ENCODE measurements at places on chromosomes 11 and 22.

DNA sequence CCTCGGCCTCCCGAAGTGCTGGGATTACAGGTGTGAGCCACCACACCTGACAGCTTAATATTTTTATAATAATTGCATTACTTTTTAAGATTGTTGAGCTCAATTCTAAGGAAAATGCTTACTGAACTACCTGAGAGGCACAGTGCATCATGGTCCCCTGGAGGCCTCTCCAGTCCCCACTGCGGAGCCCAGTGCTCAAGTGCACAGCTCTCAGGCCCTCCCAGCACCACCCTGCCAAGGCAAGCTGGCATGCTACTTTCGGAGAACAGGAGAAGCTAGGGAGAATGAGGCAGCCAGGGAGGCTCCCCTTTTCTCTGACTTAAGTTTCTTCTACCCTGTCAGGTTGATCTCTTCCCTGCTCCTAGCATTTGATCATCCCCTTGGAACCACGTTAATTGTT lies 64.2 kb upstream of the CECR2 start:
- DNase-seq: no peak

GRCh38 chr11:102640946-102641345 lies 15.8 kb upstream of the MMP20 start:
- no peak for DNase-seq

GRCh38 chr22:22180738-22181285 lies 63.8 kb upstream of the VPREB1 start:
- DNase-seq: no peak

DNA sequence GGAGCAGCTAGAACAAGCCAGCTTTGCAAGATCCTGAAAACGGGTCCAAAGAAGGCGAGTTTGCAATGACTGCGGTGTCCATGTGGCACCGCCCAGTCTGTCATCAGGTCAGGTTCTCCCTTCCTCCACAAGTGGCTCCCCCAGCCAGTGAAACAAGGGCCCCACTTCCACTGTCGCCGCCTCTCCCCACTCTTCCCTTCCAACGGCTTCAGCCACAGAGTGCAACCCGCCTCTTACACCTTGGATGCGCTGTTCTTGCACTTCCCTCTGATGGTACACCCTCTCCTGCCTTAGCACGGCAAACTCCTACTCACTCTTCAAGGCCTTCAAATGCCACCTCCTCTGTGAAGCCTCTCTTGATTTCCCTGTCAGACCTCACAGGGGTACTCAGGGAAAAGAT lies 10.8 kb upstream of the TCF20 start:
- DNase-seq: no peak

DNA sequence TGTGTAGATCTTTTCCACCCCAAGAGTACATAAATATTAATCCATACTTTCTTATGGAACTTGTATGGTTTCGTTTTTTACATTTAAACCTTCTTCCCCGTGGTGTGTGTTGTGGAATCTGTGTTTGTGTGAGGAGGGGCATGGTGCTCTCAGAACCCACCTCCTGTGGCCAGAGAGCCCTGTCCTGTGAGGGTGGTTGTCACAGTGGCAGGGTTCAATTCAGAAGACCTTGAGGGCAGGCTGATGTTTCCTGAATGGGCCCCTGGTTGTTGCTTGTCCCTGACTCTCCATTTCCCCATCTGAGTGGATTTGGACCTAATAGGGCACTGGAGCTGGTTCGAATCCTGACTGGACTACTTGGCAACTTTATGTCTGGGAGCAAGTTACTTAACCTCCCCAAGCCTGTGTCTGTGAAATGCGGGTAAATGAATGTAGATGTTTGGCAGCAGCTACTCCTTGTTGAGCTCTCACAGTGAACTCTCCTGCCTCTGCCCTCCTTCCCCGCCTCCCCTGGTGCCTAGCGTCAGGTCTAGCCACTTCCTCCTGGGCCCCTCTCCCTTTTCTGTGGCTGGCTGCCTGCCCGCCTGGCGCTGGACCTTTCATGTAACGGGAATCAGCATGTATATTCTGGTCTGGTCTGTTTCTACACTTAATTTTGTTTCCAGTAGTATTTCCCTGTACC lies 7.3 kb downstream of the NEAT1 start:
- DNase-seq: peak; percentile 72

DNA sequence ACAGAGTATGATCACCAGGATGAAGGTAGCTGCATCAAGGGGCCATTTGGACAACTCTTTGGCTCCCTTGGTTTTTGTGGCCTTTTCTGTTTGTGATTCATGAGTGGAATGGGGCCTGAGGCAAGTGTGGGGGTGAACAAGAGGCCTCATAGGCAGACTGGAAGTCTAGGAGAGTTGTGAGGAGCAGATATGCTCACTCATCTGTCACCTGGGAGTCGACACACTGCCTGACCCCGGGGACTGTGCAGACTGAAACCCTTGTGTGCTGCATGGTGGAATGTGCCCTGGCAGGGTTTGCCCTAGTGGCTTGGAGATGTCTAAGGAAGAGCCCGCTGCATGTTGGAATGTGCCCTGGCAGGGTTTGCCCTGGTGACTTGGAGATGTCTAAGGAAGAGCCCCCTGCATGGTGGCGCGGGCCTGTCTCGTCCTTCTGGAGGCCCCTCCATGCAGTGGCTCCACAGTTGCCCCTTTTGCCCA lies 60.0 kb downstream of the MED15 start:
- DNase-seq: no peak

DNA sequence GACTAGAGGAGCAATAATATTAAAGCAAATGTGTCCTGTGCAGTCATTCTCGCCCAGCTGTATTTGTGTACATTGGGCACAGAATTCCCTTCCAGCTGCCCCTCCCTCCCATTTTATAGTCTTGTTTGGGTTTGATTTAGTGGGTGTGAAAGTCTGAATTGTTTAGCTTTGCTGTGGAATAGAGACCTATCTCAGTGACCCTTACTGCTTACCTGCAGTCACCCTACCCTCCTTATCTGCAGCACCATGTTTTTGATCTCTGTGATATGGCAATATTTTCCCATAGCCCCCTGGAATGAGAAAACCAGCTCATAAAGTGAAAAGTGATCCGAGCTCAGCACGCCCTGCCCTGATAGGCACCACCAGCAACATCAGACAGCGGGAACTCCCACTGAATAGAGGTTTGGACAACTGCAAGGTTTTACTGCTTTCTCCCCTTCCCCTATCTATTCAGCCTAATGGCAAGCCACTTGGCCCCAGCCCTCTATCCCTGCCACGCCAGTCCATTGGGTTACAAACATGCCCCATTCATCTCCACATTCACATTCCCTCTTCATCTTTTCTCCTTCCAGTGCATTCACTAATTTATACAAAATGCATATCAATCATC lies 199.0 kb downstream of the ETS1 start:
- no peak for DNase-seq

GRCh38 chr22:45911601-45912271 lies 65.2 kb downstream of the WNT7B start:
- DNase-seq: no peak

DNA sequence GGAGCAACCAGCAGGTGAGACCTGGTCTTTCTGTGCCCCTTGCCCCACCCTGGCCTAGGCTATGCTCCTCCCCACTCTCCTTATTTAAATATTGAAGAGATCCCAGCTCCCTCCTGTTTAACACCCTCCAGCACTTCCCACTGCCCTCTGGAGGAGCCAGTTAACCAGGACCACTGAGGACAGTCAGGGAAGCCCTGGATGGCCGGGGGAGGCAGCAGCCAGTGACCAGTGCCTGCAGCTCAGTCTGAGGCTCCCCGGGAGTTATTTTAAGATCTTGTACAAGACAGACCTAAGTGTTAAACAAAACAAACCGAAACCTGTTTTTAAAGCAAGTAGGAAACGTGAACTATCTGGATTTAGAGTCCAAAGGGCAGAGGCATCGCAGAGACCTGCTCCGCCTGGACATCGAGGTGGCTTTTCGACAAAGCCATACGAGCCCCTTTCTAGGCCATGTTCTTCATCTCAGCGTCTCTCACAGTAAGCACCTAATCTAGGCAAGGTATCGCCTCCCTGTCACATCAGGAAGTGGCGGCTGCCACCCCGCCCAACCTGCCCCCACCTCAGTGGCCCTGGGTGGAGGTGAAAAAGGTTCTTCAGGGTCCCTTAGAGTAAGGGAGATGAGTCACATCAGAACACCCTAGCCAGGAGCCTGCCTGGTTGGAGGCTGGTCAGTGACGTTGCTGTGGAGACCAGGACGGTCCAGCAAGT lies 35.2 kb downstream of the TRMU start:
- DNase-seq: peak; percentile 67

GRCh38 chr11:131423688-131424087 lies 53.3 kb downstream of the NTM start:
- no peak for DNase-seq

DNA sequence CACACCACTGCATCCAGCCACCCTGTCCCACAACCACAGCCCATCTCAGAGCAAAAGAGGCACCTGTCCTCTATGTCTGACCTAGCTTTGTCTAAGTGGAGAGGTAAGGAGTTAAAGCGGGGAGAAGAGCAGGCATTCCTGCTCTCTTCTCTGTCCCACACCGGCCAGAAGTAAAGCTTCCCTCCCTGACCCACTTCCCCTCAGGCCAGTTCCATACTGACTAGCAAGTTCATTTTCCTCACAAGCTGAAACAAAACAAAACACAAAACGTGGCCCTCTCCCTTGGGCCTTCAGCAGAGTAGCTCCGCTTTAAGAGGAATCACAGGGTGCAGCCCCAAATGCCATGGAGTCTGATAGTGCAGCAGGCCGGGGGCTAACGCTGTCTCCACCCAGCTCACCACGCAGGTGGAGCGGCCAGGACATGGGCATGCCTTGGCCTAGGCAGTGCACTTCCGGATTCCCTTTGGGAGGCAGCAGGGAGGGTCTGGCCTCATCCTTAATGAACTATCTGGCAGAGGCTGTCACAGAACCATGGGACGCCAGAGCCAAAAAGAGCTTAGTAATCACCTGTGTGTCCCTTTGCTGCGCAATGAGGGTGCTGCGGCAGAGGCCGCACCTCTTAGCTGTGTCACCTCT lies 34.0 kb downstream of the FLI1 start:
- DNase-seq: no peak

DNA sequence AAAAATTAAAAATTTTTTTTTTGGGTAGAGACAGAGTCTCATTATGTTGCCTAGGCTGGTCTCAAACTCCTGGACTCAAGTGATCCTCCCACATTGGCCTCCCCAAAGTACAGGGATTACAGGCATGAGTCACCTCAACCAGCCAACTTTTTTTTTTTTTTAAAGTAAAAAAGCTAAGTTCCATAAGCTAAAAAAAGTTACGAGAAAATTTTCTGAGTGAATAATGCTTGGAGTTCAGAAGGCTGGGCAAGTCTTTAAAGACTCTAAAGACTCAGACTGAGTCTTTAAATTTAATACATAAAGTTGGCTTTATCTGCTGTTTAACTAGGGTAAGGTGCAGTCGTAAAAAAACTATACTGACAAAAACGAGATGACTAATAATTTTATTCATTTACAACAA lies 5.6 kb downstream of the DDX6 start:
- DNase-seq: no peak

DNA sequence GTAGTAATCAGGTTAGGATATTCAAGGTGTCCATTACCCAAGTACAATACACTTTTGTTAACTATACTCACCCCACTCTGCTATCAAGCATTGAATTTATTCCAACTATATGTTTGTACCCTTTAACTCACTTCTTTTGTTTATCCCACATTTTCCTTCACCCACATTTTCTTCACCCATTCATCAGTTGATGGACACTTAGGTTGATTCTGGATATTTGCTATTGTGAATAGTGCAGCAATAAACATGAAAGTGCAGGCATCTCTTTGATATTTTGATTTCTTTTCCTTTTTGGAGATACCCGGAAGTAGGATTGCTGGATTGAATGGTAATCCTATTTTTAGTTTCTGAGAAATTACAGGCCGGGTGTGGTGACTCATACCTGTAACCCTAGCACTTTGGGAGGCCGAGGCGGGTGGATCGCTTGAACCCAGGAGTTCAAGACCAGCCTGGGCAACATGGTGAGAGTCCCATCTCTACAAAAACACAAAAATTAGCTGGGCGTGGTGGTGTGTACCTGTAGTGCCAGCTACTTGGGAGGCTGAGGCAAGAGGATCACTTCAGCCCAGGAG lies 6.5 kb downstream of the TMEM25 start:
- DNase-seq: no peak

DNA sequence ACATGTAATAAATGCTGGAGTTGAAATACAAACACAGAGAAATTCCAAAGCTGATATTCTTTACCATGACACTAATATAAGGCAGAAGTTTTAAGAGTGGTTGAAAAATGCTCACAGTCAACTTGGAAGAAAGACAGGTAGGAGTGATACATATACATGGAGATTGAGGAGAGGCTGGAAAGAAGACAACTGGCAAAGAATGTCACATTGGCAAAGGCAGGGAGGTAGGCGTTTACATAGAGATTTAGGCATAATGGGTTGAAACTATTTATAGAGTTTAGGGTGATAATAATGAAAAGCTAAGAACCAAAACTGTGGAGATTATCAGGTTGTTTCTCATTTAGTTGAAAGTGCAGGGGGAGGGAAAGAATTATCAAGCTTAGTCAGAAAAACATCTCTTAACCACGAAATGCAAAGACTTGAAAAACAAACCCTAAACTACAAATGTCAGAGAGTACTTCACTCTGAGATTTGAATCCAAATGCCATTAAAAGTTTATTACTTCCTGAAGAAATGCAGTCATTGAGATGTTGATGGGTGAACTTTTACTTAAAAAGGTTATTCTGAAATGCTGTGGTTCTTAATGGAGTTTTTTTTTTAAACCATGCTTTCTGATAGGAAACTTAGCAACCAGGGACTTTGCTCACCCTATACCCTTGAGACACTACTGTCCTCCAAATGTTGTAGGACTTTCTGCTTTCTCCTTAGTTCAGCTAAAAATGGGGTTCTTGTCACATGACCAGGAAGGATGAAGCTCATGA lies 138.4 kb upstream of the CCDC90B start:
- DNase-seq: no peak

DNA sequence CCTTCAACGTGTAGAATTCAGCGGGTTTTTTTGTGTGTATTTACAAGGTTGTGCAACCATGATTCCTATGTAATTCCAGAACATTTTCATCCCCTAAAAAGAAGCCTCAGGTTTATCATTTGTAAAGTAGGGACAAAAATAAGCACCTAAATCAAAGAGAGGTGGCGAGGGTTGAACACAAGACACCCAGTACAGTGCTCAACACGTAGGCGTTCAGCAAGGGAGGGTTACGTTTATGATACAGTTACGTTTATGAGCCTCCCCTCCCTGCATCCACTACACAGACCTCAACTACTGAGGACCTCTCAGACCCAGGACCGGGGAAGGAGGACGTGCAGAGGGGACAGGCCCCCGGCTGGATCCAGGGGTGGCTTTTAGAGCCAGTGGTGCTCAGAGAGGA lies 44.7 kb downstream of the FLRT1 start:
- no peak for DNase-seq

DNA sequence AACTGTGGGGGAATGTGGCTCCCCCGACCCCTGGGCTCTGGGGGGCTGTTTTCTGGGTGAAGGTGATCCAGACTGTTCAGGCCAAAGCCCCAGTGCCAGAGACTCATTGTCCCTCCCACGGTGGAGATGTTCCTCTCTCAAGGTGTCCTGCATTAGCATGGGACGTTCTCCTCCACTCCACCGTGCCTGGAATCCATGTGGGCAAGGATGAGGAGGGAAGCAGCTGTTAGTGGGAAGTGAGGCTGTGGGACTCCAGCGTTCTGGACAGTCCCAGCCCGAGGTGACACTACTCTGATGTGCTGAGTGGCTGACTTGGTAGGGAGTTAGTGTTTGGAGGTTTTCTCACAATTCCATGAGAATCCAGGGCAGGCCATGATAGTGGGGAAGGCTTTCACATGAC lies 31.4 kb upstream of the CLDN5 start:
- DNase-seq: no peak

All from CD4-positive, alpha-beta T cell treated with Interleukin-1 beta for 1 hour (primary cell).